Activated CD4-positive, alpha-beta memory T cell treated with anti-CD3 and anti-CD28 coated beads for 36 hours (primary cell): ENCODE measurements at places on chromosomes 7 and 10. TPM values are rescaled to one million over a fixed set of nuclear protein-coding genes. Genes with fewer than 3 reads are reported as not detected.

DNA sequence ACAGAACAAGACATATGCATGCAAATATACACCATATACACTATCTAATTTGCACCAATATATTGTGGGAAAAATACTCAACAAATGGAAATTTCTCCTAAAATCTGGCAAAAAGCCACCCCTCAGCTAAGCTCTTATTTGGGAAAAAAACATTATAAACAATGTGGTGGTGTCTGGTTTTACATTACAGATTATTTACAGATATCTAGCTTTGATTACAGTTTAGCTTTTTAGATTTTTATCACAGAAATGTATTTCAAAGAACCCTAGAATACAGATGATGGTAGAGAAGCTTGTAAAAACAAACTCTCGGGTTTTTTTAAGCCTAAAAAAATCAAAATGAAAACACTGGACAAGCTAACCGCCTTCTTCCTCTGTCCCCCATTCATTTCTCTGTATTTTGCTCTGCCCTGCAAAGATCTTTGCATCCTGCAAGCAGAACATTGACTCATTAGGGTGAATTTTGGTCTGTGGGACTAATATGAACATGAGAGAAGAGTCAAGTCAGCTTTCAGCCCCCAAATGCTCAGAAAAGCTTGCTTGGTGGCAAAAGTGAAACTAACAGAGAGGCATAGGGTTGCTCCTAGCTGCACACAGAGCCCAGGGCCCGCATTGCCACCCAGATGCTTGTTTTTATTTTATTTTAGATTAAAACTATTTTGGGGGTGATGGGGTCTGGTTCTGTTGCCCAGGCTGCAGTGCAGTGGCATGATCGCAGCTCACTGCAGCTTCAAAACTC, 88.8 kb upstream of the LYZL1 start:
- no peaks in the 10 kb centered on the region for H3K36me3 ChIP-seq
- no peak overlapping the region for H3K4me3 ChIP-seq
- H3K27me3 ChIP-seq: peaks cover 13% of the 10 kb centered on the region
- DNase-seq: no peak
- H3K4me1 ChIP-seq: no peaks in the 10 kb centered on the region

DNA sequence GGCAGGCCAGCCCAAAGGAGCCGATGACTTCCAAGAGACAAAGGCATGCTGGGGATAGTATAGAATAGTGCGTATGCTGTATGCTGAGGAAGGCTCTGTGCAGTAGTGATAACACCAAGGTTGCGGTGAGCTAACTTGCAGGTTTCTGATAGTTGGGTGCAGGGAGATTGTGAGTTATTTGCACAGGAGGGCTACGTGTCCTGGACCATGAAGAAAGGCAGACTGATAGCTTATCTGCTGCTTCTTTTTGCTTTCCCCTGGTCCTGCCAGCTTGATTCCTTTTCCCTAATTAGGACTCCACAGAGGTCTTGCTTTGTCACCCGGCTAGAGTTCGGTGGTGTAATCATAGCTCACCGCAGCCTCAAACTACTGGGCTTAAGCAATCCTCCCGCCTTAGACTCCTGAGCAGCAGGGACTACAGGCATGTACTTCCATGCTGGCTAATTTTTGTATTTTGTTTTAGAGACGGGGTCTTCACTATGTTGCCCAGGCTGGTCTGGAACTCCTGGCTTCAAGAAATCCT, 43.9 kb upstream of the ARHGAP12 start:
- H3K36me3 ChIP-seq: no peaks in the 10 kb centered on the region
- no peak overlapping the region for H3K4me3 ChIP-seq
- no peaks in the 10 kb centered on the region for H3K27me3 ChIP-seq
- H3K27ac ChIP-seq: no peak overlapping the region
- H3K4me1 ChIP-seq: peaks cover 13% of the 10 kb centered on the region
- no peak for DNase-seq

DNA sequence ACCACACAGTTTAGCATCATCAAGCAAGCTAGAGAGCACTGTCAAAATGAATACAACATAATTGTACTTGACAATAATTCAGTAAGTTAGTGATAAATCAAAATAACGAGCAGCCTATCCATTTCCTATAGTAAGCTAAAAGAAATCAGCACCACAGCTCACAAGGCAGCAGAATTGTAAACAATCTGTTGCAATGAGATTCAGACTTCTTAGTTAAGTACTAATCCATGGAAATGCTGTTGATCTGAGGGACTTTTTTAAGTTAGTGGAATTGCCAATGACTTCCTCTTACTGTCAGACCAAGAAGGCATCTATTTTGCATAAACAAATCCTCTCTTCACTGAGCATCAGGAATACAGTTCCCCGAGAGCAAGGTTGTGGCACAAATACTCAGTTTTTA, 136.6 kb upstream of the CCDC6 start:
- no peaks in the 10 kb centered on the region for H3K4me1 ChIP-seq
- H3K27ac ChIP-seq: no peak overlapping the region
- DNase-seq: no peak
- H3K4me3 ChIP-seq: no peak overlapping the region

DNA sequence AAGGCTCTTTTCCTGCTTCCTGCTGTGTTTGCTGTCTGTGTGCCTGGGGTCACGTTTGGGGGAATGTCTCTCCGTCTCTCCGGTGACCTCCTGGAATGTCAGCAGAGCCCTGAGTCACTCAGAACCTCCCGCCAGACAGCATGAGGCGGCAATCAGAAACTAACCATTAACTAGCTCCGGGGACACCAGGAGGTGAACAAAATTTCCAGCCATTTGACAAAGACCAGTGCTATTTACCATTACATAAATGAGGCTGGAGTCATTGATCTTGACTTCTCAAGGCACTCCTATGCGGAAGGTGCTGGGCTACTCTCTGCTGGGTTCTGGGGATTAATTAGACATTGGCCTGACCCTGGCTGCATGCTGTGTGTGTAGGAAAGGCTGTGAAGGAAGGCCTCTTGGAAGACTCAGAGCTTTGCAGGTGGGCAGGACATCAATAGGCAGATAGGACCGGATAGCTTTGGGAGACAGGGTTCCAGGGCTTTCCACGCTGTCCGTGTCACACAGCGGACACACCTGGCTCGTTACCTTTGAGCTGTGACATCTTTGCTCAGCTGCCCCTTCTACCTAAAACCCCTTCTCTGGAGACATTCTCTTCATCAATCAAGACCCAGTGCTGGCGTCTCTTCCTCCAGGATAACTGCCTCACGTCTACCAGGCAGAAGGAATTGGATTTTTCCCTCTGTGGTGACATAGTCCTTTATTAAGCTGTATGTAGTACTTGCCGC, 77.0 kb downstream of the PFKFB3 start:
- H3K4me1 ChIP-seq: peaks cover 40% of the 10 kb centered on the region
- no peak for DNase-seq
- H3K36me3 ChIP-seq: peaks cover 9% of the 10 kb centered on the region
- H3K4me3 ChIP-seq: no peak overlapping the region

DNA sequence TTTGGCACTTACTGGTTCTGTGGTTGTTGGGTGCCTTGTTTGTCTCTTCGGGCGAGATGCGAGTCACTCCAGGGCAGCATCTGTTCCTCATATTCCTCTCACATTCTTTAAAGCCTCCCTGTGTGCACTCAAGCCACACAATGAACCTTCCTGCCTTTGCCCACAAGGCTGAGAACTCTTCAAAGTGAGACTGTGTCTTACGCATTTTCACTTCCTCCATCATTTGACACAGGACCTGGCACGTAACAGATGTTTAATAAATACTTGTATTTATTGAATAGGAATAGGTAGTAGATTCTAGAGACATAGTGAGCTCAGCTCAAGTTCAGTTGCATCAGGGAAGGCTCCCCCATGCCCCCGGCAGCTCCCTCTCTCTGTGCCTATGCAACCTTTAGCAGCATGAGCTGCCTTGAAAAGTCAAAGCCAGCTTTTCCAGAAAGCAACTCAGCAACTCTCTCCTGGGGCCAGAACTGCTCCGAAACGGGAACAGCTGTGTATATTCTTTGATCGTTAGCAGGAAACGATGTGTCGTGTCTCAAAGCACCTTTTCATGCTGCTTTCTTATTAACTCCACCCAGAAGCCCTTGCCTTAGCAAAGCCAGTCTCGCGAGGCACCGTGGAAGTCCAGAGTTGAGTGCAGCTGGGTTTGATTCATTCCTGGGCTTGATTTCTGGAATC, 97.5 kb downstream of the PFKFB3 start:
- peaks cover 61% of the 10 kb centered on the region for H3K4me1 ChIP-seq
- no peaks in the 10 kb centered on the region for H3K27me3 ChIP-seq
- peak overlapping the region; percentile 93 for H3K27ac ChIP-seq
- peak overlapping the region; percentile 64 for H3K4me3 ChIP-seq
- DNase-seq: peak; percentile 68

DNA sequence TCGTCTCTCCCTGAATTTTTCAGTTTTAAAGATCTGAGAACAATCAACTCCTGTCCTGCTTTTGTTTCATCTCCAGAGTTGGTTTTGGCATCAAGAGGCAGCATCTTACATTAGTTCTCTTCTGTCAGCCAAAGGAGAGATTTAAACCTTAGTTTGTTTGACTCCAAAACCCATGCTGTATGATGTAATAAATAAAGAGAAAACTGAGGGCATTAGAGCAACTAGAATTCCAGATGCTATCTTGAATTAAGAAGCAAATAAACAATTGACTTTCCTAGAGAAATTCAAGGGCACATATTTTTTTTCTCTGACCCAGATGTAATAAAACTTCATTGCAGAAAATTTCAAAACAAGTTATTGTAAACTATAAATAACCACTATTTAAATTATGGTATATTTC, 54.4 kb downstream of the INHBA start:
- no peaks in the 10 kb centered on the region for H3K27me3 ChIP-seq
- H3K27ac ChIP-seq: no peak overlapping the region
- no peak for DNase-seq
- no peaks in the 10 kb centered on the region for H3K4me1 ChIP-seq
- no peaks in the 10 kb centered on the region for H3K36me3 ChIP-seq
- no peak overlapping the region for H3K4me3 ChIP-seq

SPAG6 gene
- not detected for total RNA-seq

CTAGE15 gene
- not detected for total RNA-seq

CLIP2 gene
- total RNA-seq: 2.7 TPM

GIMAP6 gene
- 30.2 TPM for total RNA-seq
